ENCODE measurements at places on chromosomes 1 and 21. TPM values are rescaled to one million over a fixed set of nuclear protein-coding genes. Genes with fewer than 3 reads are reported as not detected.

- peak; percentile 61 for DNase-seq
Measured at GRCh38 chr1:230868736-230869385, 540 bp upstream of the C1orf198 start.

- DNase-seq: peak; percentile 90
Measured at GRCh38 chr1:25549273-25550154, 6.1 kb downstream of the LDLRAP1 start.

- no peak for DNase-seq
Measured at GRCh38 chr21:23374155-23374554, 2233.1 kb downstream of the MRPL39 start.

DNA sequence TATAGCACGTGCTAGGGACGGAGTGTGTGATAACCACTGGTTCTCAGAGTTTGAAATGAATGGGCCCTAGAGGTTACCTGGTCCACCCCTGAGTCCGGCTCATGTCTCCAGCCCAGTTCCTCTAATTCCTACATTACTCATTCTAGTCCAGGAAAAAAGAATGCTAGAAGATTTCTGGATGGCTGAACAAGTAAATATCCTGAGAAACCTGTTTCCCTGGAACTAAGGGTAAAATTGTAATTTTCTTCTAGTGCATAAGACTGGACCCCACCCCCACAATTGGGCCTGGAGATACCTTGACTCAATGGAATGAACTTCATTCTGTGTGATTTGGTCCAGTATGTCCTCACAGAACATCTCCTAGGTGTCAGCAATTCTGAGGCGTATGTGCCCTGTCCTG is 208.4 kb downstream of the TRABD2B start:
- DNase-seq: no peak

DNA sequence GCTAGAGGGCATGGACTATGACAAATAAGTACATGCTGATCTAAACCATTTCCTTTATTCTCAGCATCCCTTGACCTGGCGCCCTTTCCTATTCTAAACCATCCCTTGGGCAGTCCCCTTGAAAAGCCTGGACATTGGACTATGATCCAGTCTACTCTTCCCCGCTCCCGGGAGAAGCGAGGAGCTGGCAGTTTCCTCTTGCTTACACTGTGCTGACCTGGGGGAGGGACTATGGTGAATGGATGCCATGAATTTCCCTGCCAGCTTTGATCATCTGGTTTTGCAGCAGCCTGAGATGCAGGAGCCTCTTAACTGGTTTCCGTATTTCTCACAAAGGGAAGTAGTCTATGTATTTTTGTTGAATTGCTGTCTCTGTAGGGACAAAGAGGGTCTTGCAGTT is 121.7 kb downstream of the KIF26B start:
- no peak for DNase-seq

GRCh38 chr1:150558761-150559655 is 9.8 kb downstream of the ADAMTSL4 start:
- no peak for DNase-seq

- DNase-seq: peak; percentile 27
Measured at GRCh38 chr1:182484531-182485257, 34.7 kb downstream of the RGSL1 start.

DNA sequence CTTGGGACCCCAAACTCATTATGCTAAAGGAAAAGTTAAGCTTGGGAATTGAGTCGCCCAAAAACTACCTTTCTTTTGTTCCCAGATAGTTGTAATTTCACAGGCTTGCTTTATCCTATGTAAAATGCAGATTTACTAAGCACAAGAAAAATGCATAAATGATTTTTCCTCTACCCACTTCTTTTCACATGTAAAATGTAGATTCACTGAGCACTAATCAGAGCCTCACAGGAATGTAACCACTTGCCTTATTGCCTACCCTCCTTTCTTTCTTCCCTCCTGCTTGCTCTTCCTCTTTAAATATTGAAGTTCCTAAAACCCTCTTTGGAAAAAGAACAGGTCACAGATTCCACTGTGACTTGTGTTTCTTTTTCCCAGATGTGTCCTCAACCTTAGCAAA is 18.3 kb downstream of the CAPN8 start:
- no peak for DNase-seq

- DNase-seq: no peak
Measured at GRCh38 chr1:117347907-117348306, 19.3 kb upstream of the MAN1A2 start.

DNA sequence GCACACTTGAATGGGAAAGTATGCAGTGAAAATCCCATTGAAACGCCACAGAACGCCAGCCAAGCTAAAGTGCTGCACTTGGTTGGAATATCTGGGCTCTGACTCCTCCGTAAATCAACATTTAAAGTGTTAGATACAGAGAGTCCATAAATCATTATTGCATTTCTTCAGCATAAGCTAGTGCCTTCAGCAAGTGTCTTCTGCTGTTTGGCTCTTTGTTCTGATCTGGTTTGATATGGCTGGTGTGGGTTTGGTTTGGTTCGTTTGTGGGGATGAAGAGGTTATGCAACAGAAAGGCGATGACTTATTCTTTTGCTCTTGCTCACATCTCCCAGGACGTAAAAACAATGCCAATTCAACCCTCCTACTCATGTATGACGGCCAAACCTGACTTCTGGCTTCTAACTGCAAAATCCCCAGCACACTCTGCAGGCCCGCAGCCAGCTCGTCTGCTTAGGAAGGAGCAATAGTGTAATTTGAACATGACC is 121.8 kb upstream of the ERG start:
- DNase-seq: no peak

DNA sequence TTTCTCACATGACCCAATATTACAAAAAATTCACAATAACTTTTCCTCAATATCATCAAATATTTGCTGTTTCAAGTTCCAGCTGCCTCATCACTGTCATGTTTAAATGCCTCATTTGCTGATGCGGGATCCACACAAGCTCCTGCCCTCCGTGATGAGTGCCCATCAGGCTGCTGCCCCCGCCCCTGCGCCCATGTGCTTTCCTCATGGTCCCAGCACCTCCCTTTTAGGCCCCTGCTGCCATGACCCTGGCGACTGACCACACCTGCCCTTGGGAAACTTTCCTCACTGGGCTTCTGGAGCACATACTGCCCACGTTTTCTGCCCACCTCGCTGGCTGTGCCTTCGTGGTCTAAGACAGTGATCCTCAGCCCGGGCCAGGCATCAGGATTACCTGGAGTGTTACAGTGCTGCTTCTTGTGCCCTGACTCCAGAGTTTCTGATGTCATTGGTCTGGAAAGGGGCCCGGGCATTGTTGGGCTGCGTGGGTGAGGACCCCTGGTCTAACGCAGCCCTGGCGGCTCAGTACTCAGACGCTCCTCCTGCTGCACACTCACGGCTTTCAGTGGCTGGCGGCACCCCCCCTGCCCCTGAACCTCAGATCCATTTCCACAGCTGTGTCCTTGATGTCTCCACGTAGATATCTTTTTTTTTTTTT is 20.5 kb downstream of the PLEKHM2 start:
- DNase-seq: no peak

- no peak for DNase-seq
Measured at GRCh38 chr1:41533016-41533730, 48.7 kb upstream of the EDN2 start.

DNA sequence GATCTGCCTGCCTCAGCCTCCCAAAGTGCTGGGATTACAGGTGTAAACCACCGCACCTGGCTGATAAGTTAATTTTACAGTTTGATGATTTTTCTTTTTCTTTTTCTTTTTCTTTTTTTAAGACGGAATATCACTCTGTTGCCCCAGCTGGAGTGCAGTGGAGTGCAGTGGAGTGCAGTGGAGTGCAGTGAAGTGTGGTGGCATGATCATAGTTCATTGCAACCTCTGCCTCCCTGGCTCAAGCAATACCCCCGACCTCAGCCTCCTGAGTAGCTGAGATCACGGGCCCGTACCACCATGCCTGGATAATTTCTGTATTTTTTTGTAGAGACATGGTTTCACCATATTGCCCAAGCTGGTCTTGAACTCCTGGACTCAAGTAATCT is 84.4 kb upstream of the CXADR start:
- DNase-seq: no peak

DNA sequence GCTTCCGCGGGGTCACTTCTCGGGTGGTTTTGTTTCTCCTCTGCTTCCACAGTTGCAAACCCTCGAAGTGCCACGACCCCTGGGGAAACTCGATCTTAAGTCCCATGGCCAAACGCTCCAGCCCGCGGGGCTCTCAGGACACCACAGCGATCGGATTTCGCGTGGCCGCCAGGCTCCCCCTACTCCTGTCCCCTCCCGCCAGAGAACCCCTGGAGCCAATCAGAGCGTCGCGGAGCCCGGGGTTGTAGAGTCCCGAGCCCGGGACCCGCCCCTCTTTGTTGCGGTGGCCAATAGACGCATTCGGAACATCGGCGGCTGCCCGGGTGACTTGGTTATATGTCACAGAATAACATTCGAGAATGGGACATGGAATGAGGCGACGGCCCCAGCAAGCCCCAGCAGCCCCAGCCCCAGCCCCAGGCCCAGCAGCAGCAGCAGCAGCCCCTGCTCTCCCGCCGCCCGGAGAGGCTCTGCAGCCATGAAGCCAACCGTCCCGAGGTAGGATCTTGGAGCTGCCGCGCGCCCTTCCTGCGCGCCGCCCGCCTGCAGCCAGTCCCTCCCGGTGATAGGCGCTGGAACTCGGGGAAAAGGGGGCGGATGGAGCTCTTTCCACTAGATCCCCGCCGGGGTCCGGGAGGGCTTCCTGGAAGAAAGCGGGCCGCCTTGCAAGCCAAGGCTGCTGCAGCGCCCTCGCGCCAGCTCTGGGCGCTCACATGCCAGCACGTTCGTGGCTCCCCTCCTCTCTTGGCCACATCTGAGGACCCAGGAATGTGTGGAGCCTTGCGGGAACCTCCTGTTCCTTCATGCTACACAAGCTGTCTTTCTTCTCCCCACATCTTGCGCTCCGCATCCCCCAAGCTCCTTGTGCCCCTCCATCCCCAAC is at the start of gene VASH2:
VASH2 (plus strand) TSS at position 299 of the 883 bp plus-strand sequence. CDS start 1,002 bp downstream, outside the sequence.
- DNase-seq: peak; percentile 85

Gene FCGR2B
- total RNA-seq: not detected

Gene SLC6A9
- 12.5 TPM for total RNA-seq

Gene BRDT
- not detected for total RNA-seq

Gene SYNJ1
- 6.3 TPM for total RNA-seq

Data from activated CD4-positive, alpha-beta T cell treated with anti-CD3 and anti-CD28 coated beads for 36 hours (primary cell).